Mesothelial cell of epicardium (in vitro differentiated cells): ENCODE measurements at places on chromosomes 11 and 22. TPM values are rescaled to one million over a fixed set of nuclear protein-coding genes. Genes with fewer than 3 reads are reported as not detected.
A peak's percentile ranks its signal among the peaks of the same experiment; 100 is the strongest.

GRCh38 chr11:16081382-16082094 is 274.8 kb downstream of the SOX6 start:
- DNase-seq = no peak

Gene DMC1
- total RNA-seq = 2.8 to 4.8 TPM (median 4.2 TPM) in 3 replicates

- DNase-seq = no peak
Observed at GRCh38 chr11:2109541-2110019, 29.6 kb downstream of the IGF2 start.

DNA sequence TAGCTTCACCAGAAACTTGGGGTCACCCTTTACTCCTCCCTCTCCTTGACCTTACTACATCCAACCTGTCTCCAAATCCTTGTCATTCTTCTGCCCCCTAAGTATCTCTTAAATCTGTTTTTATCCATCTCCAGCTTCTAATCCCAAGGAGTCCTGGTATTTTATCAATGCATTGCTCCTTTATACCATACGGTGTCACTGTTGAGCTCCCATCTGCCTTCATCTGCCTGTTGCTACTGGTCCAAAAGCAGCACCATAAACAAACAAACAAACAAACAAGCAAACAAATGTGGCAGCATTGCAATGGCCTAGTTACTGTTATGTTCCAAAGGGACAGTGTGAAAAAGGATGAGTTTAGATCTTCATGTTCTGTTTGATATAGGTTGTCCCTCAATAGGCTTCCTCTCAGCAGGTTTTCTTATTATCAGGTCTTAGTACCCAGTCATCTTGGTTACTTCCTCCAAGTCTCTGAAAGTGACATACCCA is 34.2 kb downstream of the DNHD1 start:
- no peak for DNase-seq

GRCh38 chr11:69444381-69445130 is 36.9 kb upstream of the LINC01488 start:
- peak; percentile 70 for DNase-seq

Gene XPNPEP3
- total RNA-seq = 21.2 to 24.8 TPM (median 22.6 TPM) in 3 replicates

DNA sequence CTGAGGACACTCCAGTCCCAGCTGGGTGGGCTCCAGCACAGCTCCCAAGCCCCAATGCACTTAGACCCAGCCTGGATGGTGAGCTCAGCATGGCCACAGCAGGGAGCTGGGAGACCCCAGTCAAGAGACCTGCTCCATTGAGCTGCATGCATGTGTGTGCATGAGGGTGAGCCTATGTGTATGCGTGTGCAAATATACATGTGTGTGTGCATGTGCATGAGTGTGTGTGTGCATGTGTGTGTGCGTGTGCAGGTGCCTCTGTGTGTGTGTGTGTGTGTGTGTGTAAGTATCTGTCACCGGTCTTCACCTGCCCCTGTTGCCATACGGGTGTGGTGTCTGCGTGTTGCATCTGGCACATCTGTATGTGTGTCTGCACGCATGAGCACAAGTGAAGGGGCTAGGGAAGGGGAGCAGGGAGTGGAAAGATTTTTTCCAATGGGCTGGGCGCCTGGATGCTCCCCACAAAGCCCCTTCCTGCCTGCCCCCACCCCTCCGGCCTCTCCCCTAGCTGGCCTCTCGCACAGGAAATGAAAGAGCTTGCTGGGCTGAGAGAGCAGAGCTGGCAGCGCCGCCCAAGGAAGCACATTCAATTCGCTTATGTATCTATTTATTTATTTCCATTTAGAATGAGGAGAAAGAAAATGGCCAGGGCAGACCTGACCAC is 4.1 kb downstream of the TSPAN32 start:
- DNase-seq = no peak

DNA sequence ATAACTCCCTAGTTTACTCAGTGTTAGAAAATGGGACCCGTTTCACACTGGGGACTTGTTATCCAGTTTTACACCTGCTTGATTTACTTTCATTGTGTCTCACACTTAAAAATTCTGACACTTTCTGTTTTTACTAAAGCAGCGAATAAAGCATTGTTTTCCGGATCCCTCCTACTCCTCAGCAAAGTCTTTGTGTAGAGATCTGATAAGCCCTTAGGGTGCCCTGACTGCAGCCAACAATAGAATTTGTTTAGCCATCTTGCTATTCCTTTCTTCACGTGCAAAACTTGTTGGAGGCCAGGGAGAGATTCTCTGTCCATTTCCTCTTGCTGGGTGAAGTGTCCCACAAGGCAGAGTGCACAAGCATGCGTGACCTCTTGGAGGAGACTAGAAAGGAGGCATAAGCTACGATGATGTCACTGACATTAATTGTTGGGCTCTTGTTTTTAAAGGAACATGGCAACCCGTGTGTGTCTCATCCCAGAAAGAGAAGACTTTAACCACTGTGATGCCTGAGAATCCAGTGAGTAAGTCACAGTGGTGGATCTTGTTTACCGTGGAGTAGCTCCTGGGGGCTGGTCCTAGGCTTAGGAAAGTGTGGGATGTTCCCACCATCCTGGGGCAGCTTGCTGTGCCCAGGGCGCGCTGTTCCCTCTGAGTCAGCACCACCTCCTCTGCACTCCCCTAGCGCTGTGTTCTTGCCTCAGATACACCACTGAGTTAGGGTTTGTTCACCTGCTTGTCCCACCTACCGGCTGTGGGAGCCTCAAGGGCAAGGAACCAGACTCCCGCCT is 27.7 kb downstream of the MICAL2 start:
- DNase-seq = no peak

DNA sequence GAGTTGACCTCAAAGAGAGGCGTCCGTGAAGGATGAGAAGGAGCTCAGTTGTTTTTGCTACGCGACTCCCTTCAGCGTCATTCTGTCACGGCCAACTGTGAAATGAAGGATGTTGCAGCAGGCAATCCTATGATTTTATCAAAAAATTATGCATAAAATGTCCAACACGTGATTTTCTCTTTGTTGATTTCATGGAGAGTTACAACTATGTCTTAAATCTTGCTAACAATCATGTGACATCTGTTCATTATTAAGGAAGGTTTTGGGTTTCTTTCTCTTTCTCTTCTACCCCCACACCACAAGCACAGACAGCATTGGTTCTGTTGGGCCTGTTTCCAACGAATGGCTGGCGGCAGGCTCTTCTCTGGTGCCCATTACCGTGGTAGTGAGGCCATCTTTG is 3.7 kb downstream of the KRTAP5-4 start:
- DNase-seq = no peak

DNA sequence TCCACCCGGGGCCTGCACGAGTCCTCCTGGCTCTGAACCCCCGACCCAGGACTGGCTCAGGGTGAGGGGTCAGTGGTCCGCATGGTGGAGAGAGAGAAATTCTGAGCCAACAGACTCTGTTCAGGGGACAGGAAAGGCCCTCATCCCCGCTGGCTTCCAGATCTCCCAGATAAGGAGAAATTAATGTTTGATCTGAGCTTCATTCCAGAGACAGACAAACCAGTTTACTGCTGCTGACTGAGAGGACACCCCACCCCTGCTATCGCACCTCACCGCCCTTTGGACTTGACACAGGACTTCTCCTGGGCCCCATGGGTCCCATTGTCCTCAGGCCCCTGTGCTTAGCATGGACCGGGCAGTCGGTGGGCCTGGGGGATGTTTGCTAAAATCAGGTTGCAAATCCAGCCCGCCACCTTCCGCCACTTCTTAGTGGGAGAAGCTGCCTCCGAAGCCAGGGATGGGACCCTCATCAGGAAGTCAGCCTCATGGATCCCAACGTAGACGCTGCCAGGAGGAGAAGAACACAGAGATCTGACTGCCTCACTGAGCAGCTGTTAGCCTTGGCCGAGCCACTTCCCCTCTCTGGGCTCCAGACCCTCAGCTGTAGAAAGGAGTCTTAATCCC is 11.2 kb upstream of the UPK3A start:
- DNase-seq = no peak

GRCh38 chr11:64028398-64029115 is 7.2 kb upstream of the FLRT1 start:
- DNase-seq = peak; percentile 71

Gene GAL3ST1
- 0.36 to 0.81 TPM (median 0.40 TPM) in 3 replicates for total RNA-seq

Gene RAB39A
- 0.36 to 0.41 TPM in 2 of 3 replicates, not detected in the other for total RNA-seq

- no peak for DNase-seq
Observed at GRCh38 chr11:132056689-132057088, 686.3 kb downstream of the NTM start.

Gene UBASH3B
- 6.6 to 7.1 TPM (median 6.8 TPM) in 3 replicates for total RNA-seq

- no peak for DNase-seq
Observed at GRCh38 chr22:47457509-47458300, 695.3 kb downstream of the TBC1D22A start.

Gene EI24
- 67.2 to 69.3 TPM (median 67.8 TPM) in 3 replicates for total RNA-seq

- no peak for DNase-seq
Observed at GRCh38 chr11:18776324-18776723, 15.3 kb downstream of the PTPN5 start.

- no peak for DNase-seq
Observed at GRCh38 chr22:40499209-40499623, 128.8 kb downstream of the SGSM3 start.

DNA sequence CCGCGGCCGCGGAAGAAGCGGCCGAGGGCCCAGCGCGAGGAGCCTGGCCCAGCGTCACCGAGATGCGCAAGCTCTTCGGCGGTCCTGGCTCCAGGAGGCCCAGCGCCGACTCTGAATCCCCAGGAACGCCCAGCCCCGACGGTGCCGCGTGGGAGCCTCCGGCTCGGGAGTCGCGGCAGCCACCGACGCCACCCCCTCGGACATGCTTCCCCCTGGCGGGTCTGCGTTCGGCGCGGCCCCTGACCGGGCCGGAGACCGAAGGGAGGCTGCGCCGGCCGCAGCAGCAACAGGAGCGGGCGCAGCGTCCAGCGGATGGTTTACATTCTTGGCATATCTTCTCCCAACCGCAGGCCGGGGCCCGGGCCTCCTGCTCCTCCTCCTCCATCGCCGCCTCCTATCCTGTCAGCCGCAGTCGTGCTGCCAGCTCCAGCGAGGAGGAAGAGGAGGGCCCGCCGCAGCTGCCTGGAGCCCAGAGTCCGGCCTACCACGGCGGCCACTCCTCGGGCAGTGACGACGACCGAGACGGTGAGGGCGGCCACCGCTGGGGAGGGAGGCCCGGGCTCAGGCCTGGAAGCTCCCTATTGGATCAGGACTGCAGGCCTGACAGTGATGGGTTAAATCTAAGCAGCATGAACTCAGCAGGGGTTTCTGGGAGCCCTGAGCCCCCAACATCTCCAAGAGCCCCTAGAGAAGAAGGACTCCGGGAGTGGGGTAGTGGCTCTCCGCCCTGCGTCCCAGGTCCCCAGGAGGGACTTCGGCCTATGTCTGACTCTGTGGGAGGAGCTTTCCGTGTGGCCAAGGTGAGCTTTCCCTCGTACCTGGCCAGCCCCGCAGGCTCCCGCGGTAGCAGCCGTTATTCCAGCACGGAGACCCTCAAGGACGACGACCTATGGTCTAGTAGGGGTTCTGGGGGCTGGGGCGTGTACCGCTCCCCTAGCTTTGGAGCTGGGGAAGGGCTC is 1.2 kb downstream of the ARHGEF17 start:
- peak; percentile 85 for DNase-seq

Gene CASP12
- not detected in 3 replicates for total RNA-seq

DNA sequence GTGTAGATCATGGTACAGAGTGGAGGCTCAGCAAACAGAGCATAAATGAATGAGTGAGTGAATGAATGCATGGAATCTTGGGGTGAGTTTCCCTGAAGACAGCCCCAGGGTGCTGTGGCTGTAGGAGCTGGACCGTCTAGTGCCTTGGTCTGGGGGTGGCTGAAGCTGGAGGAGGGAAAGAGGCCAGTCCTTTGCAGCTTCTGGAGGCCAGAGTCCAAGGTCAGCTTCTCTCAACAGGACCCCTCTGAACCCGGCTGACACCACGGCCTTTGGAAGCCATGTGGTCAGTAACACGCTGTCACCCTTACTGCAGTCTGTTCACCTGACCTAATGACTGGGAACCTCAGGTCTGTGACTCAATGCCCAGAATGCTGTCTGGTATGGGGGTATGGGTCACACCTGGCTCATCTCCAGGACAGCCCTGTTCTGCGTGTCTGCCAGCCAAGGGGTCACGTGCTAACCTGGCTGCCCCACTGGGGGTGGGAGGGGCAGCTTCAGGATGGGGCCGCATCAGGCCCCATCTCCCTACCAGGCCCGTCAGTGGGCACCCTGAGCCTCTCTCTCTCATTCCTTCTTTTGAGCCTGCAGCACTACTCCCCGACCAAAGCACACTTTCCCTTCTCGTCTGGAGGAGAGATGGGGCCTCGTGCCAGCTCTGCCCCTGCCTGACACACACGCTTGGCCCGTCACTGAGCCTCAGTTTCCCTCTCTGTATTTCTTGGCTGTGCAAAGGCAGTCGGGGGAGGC is 24.1 kb upstream of the CHKA start:
- no peak for DNase-seq

GRCh38 chr22:24772493-24773220 is 1.9 kb downstream of the PIWIL3 start:
- no peak for DNase-seq

- DNase-seq = peak; percentile 82
Observed at GRCh38 chr22:20437613-20438426, at the start of gene SCARF2. TSS of gene SCARF2 (minus strand) at chr22:20437825. CDS start at chr22:20437754, 71 bp downstream.

DNA sequence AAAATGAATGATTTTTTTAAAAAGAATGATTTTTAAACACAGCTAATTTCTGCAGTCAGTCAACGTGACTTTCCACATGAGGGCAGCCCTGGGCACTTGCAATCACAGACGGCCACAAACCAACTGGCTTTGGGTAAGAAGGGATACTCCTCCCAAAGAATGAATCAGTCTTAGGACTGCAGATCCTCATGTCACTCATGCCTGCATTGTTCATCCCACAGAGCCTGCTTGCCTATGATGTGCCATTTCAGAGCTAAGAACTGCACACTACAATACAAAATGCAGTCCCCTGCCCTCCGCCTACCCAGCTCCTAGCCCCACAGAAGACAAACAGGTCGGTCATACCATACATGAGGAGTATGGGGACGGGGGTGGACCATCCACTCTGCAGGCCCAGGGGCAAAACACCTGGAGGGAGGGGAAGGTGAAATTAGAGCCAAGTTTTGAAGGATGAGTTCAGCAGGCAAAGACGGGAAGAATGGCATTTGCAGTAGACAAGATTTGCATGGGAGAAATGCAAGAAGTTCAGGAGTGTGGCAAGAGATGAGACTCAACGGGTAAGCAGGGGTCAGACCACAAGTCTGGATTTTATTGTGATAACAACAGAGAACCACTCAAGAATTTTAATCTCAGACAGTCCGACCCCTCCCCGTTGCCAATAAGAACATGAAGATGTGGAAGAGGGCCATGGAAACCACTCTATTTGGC is 24.7 kb downstream of the PACSIN2 start:
- DNase-seq = no peak

Gene C11orf97
- total RNA-seq = not detected in 3 replicates

GRCh38 chr11:2209370-2209801 is 37.8 kb upstream of the TH start:
- peak; percentile 20 for DNase-seq

DNA sequence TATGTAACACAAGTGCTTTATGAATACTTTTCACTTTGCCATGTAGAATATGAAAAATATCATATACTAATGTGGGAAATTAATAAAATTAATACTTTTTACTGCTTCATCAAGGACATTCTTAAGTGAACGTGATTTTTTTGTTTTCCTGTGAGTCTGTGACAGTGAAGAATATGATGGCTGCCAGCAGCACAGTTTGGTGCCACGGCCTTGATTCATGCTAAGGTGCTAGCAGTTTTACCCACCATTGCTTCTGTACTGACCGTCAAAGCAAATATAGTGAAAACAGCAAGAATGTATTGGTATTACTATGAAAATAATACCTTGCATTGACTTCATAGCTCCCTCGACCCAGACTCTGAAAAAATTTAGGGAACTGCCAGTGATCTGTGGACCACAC is 79.7 kb downstream of the APOL5 start:
- DNase-seq = no peak
